Spleen (tissue), 13 donors: ENCODE measurements at places on chromosomes 2 and 18. TPM values are rescaled to one million over a fixed set of nuclear protein-coding genes. Genes with fewer than 3 reads are reported as not detected.
A peak's percentile ranks its signal among the peaks of the same experiment; 100 is the strongest.

DNA sequence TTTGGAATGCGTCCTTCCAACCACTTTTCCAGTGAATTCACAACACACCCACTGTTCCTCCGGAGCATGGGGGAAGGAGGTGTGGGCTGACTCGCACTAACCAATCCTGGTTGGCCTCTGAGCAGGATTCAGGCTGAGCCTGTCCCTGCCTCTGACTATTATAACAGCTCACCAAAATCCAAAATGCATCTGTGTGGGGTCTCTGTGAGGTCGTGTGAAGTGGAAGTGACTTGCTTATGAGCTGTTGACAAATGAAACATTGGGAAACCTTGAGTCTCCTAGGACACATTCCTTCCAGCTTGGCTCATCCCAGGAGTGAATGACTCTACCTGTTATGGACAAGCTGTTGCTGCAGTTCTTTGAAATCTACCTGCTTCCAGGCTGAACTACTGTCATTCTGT is 1.5 kb downstream of the CIDEA start:
- H3K4me3 ChIP-seq, result no peak overlapping the region
- peaks cover 35% of the 10 kb centered on the region for H3K4me1 ChIP-seq
- DNase-seq, result peak; percentile 18
- no peak overlapping the region for H3K27ac ChIP-seq
- H3K27me3 ChIP-seq, result peaks cover 24% of the 10 kb centered on the region
- no peaks in the 10 kb centered on the region for H3K36me3 ChIP-seq

DNA sequence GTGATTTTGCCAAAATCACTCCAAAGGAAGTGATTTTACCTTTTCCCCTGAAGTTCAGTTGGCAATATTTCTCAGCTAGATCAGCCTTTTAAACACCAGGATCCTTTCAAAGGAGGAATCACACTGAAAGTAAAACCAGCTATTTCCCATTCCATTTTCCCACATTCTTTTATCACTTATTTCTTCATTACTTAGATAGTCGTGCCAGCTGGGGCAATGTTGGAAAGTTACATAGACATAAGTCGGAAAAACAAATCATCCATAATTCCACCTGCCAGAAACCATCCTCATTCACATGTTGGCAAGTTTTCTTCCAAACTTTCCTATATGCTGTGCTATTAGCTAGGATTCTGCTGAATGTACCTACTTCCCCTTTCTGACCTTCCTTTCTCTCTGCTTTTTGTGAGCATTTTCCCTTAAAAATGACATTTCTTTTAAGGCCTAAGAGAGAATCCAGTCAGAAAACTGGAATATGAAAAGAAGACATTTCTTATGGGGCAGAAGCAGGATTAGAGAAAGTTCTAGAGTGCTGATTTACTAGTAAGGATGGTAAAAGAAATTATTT is 170.0 kb upstream of the STK17B start:
- peaks cover 38% of the 10 kb centered on the region for H3K4me1 ChIP-seq
- no peak for DNase-seq
- H3K27me3 ChIP-seq, result no peaks in the 10 kb centered on the region
- no peak overlapping the region for H3K4me3 ChIP-seq
- H3K27ac ChIP-seq, result peak overlapping the region; percentile 23
- H3K36me3 ChIP-seq, result peaks cover 4% of the 10 kb centered on the region

DNA sequence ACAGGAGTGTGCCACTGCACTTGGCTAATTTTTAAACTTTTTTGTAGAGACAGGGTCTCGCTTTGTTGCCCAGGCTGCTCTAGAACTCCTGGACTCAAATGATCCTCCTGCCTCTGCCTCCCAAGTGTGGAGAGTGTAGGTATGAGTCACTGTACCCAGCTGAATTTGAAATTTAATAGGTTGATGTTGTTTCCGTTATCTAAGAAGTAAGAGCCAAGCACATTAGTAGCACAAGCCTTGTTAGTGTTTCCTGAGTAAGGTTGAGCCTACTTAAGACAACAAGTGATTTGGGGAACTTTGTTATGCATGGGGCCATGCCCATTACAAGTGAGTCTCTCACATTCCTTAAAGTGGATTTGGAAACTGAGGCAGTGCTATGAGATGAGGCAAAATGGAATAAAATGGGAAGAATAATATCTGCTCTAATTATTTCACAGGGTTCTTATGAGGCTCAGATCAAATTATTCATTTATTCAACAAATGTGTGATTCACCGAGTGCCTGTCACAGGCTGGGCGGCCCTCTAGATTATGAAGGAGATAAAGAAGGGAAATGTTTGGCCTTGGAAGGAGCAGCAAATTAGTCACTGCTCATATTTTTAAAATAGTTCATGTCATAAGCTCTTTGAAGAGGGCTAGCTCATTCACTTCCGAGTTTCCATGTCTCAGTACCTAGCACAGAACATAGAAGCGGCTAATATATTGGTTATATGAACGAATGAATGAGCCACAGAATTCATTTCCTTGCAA is 217.2 kb downstream of the LDLRAD4 start:
- H3K4me1 ChIP-seq, result no peaks in the 10 kb centered on the region
- no peak overlapping the region for H3K27ac ChIP-seq
- no peak overlapping the region for H3K4me3 ChIP-seq
- DNase-seq, result no peak
- no peaks in the 10 kb centered on the region for H3K27me3 ChIP-seq
- H3K36me3 ChIP-seq, result no peaks in the 10 kb centered on the region

DNA sequence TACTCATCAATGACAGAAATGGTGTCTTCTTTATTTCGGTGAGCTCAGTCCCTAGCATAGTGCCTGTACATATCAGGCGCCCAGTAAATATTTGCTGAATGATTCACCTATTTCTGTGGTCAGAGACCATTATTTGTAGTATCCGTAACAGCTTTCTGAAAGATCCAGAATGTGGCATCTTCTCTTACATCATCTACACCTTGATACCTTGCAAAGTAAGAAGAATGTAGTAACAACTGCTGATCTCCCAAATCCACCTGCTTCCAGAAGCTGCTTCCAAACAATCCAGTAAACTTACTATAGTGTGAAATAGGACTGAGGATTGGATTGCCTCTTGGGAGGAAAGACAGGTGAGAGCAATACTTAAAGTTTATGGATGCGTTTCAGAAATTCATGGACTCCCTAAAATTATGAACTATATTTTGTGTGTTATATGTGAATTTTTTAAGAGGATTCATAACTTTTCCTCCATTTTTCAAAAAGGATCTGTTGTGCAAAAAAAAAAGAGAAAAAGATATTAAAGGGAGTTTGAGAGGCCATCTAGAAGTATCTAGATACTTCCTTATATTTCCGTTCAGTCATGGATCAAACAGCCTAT is 945 bp upstream of the ASXL2 start:
- peak overlapping the region; percentile 98 for H3K4me3 ChIP-seq
- peaks cover 21% of the 10 kb centered on the region for H3K27me3 ChIP-seq
- no peak for DNase-seq
- H3K4me1 ChIP-seq, result peaks cover 32% of the 10 kb centered on the region
- peak overlapping the region; percentile 93 for H3K27ac ChIP-seq

DNA sequence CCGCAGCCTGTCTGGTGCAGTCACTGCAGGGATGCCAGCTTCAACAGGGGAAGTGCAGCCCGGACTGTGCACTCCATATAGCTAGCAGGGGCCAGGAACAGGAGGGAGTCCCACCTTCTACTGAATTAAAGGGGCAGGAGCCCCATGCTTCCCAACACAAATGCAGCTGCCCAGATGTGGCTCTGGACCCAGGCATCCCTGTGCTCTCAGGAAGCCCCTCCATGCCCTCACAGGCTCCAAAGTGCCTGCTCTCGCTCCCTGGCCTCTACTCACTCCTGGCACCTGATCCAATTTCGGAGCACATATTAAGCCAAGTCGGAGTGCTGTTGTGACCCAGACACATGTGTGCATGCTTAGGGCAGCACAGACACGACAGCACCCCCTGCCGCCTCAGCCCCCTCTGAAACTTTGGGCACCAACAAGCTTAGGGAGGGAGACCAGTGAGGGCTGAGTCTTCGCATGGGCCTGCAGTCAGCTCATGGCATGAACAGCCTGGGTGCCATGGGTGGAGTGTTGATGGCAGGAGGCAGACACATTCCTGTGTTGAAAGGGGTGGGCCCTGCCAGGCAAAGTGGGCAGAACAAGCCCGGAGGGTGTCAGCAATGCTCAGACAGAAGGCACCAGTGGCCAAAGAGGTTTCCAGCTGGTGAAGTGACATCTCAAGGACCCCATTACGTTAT is 83.5 kb downstream of the ZNF804A start:
- H3K27ac ChIP-seq, result no peak overlapping the region
- H3K27me3 ChIP-seq, result no peaks in the 10 kb centered on the region
- DNase-seq, result no peak
- no peak overlapping the region for H3K4me3 ChIP-seq
- no peaks in the 10 kb centered on the region for H3K36me3 ChIP-seq

DNA sequence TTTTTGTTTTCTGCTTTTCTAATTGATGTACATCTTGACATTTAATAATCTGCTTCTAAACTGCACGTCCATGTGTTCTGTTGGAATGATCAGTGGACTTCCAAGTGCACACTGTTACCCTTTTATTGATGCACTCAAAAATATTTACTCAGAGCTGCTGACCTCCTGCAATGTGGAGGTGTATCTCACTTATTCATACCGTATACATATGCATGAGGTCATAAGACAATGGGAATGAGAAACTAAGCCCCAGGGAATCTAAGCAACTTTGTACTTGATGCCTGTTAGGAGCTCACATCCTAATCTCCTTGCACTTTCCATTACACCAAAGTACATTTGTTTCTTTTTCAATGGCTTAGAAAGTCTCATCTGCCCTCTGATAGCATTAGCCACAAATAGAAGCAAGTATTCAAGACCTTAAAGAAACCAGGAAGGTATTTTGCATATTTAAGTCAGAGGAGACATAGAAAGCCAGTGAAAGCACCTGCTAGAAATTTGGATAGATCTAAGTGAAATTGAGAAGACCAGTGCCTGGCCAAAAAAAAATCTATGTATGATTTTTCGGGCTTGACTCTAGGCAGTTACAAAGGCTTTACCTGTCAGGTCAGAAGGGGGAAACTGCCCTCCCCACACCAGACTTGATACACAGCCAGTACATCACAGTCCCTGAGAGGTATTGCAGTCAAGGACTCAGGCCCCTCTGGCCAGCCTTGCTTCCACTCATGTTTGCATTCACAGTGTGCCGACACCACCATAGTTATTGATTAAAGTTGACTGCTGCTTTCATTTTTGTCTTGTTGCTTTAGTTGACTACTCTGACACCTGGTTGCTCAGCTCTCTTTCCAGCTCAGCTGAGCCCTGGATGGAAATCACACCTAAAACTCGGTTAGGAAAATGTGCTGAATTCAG is 391.7 kb upstream of the CYRIA start:
- H3K27ac ChIP-seq, result no peak overlapping the region
- no peaks in the 10 kb centered on the region for H3K4me1 ChIP-seq
- no peaks in the 10 kb centered on the region for H3K36me3 ChIP-seq
- DNase-seq, result no peak
- no peaks in the 10 kb centered on the region for H3K27me3 ChIP-seq

DNA sequence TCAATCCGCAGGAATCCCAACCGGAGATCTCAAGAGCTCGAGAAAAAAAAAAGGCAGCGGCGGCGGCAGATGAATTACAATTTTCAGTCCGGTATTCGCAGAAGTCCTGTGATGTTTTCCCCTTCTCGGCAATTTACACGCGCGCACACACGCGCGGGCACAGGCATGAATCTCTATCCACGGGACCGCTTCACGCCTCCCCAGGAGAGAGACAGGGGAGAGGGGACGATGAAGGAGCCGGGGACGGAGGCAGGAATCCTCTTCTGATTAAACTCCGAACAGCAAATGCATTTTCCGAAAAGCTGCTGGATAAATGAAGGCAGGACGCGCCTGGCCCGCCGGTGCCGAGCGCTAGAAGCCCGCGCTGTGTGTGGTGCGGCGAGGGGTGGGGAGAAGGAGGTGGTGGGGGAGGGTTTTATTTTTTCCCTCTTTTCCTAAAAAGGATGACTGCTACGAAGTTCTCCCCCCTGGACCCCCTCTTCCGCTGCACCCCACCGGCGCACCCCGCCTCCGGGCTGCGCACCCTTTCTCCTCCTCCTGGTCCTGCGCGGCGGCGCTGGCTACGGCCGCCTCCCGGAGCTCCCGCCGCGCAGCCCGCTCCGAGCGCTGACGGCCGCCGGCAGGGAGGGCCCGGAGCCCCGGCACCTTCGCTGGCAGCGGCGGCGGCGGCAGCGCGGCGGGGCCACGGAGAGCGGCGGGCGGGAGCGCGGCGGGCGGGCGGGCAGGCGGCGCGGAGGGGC is at the start of gene BCL2:
BCL2 (minus strand) TSS at position 387 of the 740 bp plus-strand sequence.
- peak within 1 kb of the TSS; percentile 90 for H3K27ac ChIP-seq
- H3K4me1 ChIP-seq, result peaks cover 73% of the 10 kb centered on the region
- H3K36me3 ChIP-seq, result no peaks in the 10 kb centered on the region
- peak within 1 kb of the TSS; percentile 74 for H3K4me3 ChIP-seq

Gene KIDINS220
- 66.0 TPM for total RNA-seq

Gene LYG1
- 2.8 TPM for total RNA-seq

Gene ECEL1
- 23.1 TPM for total RNA-seq

Gene RRM2
- total RNA-seq, result 12.8 TPM

Gene SERPINB2
- total RNA-seq, result not detected

Gene SLC66A2
- 51.1 TPM for total RNA-seq
